Anterior cingulate cortex (tissue), 58 donors: ENCODE measurements at places on chromosomes 12 and 14.

- no peak for DNase-seq
These were observed 18.1 kb upstream of the HSP90B1 start for GRCh38 chr12:103912069-103912468.

DNA sequence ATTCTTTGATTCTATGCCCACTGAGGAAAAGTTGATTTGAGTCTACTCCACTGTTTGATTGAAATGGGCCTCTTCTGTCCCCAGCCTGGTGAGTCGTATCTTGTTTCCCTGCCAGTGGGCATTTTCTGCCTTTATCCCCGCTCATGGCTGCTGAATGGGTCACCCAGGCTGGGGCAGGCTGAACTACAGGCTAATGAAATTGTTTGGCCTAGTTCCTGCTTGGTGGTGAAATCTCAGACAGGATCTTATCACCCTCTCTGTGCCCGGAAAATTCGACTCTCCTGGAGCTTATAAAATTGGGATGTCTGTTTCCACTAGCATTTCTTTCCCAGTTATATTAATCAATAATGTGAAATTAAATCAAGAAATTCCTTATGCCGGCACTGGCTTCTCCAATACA is 65.0 kb downstream of the CHST11 start:
- no peak for DNase-seq

DNA sequence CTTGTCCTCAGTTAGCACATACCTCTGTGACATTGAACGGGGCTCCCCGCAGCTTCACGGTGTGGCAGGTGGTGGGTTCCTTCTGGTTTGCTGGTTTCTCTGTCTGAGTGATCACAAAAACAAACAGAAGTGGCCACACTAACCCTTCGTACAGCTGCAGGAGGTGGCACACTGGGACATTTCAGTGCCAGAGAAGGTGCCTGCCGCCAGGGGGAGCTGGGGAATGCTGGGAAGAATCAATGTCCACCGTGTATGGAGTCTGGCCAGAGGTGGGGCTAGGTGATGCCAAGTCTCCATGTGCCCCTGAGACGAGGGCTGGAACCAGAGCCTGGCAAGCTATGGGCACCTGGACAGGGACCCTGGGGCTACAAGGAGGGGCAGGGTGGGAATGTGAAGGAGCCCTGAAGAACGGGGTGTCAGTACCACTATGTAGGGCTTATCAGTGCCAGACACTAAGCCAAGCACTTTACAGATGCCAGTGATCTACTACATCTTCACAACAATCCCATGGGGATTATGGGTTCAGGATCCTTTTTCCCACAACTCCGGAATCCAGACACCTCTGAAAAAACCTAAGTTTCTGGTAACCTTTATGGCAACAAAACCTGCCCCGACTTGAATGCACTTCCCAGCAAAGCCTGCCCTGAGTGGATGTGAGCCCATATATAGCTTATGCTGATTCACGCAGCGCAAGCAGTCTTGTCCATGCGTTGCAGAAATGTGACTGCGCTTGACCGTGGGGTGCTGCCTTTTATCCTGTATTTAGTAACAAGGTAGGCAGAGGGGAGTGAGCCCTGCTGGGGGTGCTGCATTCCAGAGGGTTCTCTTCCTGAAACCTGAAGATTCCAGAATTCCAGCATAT is 10.8 kb downstream of the RBM19 start:
- no peak for DNase-seq

DNA sequence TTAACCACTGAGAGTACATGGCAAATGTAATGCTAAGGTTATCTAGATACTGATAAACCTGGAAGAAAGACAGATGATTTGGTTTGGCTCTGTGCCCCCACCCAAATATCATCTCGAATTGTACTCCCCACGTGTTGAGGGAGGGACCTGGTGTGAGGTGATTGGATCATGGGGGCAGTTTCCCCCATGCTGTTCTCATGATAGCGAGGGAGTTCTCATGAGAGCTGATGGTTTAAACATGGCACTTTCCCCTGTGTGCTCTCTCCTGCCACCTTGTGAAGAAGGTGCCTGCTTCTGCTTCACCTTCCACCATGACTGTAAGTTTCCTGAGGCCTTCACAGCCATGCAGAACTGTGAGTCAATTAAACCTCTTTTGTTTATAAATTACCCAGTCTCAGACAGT is 14.2 kb downstream of the NOXRED1 start:
- DNase-seq = no peak

DNA sequence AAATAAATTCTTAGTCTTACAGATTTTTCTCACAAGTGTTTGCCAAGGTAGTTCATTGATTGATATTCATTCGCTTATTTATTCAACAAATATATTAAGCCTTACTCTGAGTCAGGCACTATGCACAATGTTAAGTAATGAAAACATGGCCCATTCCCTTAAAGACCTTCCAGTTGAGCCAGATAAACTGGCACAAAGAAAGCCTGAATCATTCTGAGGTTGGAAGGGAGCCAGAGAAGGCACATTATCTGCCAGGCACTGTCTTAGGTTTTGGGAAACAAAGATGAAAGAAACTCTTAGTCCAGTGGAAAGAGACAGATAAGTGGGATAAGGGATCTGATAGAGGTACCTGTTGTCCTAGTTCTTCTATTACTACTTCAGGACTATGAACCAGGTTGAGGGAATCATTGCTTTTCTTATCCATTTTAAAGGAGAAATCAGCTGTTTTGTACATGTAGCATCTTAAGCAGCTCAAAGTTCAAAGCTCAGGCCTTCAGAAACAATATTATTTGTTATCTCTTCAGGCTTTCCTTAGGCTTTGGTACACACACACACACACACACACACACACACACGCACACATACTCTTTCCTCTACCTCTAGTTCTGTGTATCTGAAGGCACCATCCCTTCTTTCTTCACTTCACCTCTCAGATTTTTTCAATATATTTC is 27.0 kb downstream of the PDE6H start:
- DNase-seq = no peak

GRCh38 chr14:92546347-92547053 is 32.9 kb downstream of the RIN3 start:
- no peak for DNase-seq

DNA sequence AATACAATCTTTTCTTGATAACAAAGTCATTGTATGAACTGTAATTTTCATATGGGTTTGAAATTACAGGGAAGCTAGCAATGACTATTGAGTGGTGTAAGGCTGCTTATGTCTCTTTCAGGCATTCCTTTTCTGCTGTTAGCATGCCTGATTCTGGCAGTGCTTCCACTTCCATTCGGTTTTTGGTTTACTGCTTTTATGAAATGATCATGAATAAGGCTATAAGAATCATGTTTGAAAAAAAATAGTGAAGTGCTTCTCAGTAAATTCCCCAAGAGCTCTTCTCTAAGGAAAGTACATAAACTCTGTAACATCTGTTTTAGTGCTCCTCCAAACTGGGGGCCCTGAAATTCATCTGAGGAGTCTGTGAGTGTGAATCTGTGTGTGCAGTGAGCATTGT is 434.0 kb upstream of the RGS6 start:
- DNase-seq = no peak

GRCh38 chr12:127060310-127060847 is 1206.6 kb upstream of the TMEM132C start:
- DNase-seq = no peak

DNA sequence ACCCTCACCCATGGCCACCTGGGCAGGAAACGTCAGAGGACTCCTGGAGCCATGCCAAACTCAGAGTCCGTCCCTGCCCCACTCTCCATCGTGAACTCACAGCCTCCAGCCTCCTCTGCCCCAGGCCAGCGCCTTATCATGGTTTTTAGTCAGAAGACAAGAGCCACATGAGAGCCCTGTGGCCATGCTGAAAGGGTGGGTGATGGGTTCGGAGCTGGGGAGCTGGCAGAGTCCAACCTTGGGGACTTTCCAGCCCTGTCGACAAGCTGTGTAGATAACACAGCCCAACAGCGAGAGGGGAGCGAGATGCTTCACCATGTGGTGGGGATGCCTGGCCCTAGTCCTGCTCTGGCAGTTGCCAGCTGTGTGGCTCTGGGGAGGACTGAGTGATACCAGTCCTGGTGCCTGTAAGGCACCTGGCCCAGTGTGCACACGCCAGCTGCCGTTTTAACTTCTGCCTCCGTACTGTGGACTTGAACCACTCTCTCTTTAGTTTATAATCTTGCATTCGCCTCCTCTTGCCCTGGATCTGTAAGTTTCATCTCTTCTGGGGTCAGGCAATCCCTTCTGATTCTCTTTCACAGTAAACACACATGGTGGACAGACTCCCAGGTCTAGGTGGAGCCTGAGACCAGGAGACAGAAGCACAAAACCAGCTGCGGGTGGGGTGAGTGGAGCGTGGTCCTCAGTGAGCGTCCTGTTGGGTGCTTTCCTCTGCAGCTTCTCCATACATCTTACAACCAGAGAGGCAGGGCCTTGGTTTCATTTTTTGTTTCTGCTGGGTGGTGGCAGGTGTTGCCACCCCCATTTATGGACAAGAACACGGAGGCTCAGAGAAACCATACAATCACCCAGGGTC is 55.3 kb downstream of the RIN3 start:
- DNase-seq = no peak

DNA sequence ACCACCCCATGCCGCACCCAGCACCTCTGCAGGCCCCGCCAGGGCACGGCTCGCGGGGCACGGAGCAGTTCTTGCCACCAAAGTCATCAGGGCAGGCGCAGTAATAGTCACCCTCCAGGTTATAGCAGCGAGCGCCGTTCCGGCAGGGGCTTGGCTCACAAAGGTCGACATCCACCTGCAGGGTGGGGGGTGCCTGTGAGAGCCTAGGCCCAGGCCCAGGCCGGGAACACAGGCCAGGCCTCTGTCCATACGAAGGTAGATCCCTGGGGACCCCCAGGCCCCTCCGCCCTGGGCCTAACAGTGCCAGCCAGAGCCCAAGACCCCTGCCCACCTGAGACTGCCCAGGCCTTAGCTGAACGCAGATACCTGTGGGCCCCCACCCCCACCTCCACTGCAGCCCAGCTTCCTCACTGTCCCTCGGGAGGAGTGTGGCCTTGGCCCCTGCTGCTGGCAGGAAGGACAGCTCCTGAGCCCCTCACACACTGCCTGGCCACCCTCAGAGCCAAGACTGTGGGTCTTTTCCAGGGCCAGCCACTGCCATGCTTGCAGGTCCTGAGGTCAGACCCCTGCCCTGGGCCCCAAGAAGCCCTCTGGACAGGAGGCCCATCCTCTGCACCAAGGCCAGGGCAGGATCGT is 19.3 kb downstream of the JAG2 start:
- DNase-seq = no peak

GRCh38 chr14:38238332-38238731 is 17.6 kb downstream of the CLEC14A start:
- DNase-seq = no peak

- DNase-seq = no peak
These were observed 17.0 kb upstream of the NUBPL start for GRCh38 chr14:31543969-31544799.

DNA sequence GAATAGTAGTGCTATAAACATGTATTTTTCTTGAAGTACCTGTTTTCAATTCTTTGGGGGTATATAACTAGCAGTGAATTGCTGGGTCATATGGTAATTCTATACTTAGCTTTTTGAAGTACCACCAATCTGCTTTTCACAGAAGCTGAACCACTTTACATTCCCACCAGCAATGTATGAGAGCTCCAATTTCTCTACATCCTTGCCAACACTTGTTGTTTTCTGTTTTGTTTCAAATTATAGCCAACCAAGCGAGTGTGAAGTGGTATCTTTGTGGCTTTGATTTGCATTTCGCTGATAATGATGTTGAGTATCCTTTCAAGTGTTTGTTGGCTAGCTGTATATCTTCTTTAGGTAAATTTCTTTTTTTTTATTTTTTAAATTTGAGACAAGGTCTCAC is 95.7 kb downstream of the PAPLN start:
- DNase-seq = no peak

DNA sequence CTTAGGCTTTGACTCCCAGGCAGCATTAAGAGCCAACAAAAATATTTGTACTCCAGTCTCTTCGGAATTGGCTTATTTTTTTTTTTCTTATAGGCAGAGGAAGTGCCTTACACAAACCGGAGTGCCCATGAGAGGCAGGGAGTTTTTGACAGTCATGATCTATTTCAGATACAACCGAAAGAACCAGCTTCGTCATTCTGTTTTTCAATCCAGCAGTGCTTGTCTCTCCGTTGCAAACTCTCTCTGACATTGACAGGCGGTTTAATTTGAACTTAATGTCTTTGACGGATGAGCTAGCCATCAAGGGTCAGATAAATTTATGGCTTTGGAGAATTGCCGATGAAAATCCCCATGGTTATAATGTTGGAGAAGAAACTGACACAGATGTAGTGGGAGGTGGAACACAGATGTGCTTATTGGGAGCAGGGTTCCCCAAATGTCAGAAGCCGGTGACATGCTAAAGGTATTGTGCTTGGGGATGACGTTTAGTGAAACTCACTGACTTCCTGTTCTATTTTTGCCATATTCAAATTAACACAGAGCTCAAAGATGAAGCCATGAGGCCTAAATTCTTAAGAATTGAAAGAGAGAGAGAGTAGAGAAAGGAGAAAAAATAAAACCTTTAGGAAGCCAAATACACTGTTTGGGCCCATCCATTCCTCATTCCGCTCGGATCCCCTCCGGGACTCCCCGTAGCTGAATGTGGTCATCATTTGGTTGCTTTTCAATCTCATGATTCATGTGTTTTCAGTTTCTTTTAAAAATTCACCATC is 59.7 kb downstream of the PLXNC1 start:
- no peak for DNase-seq

DNA sequence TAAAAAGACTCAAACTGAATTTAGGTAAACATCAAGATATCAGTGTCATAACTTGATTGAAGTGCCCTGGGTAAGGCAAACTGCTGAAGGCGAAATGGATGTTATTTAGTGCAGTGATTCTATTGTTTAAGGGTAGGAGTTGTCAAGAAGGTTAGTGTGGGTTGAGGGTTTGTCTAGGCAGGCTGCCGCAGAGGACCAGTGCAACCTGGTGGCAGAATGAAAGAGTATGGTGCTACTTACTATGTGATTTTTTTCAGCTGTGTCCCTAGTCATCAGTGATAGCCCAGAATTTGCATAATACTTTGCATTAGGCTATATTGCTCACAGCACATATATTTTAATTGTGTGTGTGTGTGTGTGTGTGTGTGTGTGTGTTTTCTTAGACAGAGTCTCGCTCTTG is 1127.0 kb downstream of the GALC start:
- DNase-seq = no peak

DNA sequence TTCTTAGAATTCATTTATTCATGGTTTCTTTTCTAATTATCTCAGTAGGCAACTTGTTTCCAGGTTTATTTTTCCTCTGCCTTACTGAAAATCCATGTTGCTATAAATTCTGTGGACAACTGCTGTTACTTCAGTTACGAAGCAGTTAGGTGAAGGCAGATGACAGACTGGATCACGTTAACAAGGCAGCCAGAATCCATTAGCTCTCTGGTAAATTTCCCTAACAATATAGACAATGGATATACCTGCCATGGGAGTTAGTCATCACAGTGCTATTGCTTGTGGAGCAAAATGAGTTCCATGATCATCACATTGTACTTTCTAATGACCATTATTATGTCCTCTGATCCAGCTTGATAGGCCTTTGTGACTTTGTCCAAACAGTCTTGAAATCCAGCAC is 291.5 kb downstream of the NELL2 start:
- no peak for DNase-seq
